ENCODE measurements at places on chromosomes 2 and 18.

DNA sequence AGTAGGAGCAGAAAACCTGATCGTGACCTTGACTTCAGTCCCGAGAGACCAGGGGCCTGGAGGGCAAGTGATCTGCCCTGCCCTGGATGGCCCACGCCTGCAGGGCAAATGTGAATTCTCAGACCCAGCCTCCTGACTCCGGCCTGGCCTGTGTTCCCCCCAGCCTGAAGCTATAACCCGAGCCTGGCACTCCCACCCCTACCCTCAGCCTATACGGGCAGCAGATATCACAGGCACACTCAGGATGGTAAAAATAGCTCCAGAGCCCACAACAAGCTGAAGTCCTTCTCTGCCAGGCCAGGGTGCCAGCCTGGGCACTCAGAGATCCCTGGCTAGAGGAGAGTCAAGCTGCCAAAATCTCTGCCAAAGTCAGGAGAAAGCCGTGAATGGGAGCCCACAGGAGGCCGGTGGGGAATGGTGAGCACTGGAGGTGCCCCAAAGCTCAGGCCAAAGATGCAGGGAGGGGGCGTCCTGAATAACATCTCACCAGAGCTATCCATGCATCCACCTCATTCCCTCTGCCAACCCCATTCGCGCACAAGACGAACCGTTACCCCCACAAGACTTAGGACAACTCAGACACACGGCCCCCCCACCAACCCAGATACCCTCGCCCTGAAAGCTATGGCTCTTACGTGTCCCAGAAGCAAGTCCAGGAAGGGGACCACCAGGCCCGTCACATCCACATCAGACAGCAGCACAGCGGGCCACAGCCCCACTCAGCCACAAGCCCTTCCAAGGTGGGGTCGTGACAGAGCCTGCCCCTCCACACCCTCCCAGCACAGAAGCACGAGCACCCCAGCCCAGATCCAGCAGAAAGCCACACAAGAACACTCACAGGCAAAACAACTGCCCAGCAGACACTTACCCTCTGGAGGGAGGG lies 144.9 kb downstream of the TNS1 start:
- DNase-seq, result no peak

DNA sequence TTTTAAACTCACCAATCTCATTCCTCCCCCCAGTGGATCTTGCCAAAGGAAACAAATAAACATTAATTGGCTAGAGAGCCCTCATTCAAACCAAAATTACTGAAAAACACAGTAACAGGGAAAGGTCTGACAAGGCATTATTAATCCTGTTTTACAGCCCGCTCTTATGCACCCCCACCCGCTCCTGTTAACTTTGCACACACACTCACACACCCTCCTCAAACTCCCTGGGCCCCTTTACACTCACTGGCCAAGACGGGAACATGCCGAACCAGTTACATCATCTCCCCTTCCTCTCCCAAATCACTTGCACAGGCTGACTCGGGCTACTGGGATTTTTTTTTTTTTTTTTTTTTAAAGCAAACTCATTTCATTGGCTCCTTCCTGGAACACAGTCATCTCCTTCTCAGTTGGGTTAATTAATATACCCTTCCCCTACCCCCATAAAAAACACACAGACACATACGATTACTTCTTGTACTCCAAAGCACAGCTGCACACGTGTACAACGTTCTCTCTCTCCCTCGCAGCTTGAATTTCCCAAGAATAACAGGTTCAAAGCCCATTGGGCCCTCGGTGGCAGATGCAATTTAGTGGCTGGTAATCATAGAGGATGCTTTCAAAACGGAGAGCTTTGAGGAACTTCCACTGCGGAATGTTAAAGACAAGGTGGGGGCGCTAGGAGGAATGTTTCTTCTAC lies 31.8 kb downstream of the KLF7 start:
- DNase-seq, result peak; percentile 4

DNA sequence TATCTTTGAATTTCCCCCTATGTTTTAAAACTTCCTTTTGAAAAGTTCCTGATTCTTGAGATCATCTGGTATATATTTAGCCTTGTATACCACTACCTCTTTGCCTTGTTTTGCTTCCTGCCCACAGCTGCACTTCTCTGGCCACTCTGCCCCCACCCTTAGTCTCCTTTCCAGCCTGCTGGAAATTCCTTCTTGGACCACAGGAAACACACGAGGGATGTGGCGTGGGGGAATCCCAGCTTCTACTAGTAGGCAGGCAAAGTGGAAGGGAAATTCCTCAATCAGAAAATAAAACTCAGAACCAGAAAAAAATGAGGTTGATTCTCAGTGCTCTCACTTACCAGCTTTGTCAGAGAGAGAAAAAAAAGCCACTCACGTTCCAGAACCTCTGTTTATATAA lies 13.4 kb downstream of the IL18RAP start:
- no peak for DNase-seq

DNA sequence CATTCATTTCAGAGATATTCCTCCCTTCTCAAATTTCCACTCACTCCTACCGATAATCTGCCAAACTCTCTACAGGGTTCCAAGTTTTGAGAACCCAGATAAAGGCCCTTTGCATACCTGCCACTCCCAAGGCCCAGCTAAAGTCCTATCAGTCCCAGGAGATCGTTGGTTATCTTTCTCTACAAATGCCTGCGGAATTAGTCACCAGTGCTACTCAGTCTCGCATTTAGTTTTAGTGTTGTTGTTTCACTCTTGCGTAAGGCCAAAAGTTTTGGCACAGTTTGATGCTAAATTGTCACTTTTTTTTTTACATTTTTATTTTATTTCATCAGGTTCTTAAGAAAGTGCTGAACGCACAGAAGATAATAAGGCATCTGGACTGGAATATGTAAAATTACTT lies 29.2 kb upstream of the SETBP1 start:
- no peak for DNase-seq

- DNase-seq, result no peak
Measured at GRCh38 chr2:26178746-26179436, 6.0 kb downstream of the GAREM2 start.

GRCh38 chr2:185372188-185372587 lies 366.4 kb upstream of the FSIP2 start:
- DNase-seq, result no peak

DNA sequence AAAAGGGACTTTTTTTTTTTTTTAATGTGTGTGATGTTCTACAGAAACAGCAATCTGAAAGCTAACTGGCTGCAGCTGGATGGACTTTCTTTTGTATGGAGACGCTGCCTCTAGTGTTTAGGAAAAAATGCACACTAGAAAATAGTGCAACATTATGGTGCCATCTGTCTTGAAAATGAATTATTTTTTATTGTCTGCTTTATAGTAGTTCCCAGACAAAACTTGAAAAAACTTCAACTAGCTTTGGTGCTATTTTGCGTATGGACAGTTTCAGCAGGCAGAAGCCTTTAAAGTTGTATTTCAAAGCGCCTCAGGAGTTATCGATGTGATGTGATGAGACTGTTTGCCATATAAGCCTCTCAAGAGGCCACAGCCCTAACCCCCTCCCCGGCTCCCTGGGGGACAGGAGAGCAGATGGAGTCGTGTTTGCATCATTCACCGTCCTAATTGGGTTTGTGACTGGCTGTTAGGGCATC lies 86.9 kb downstream of the LTBP1 start:
- DNase-seq, result peak; percentile 62

DNA sequence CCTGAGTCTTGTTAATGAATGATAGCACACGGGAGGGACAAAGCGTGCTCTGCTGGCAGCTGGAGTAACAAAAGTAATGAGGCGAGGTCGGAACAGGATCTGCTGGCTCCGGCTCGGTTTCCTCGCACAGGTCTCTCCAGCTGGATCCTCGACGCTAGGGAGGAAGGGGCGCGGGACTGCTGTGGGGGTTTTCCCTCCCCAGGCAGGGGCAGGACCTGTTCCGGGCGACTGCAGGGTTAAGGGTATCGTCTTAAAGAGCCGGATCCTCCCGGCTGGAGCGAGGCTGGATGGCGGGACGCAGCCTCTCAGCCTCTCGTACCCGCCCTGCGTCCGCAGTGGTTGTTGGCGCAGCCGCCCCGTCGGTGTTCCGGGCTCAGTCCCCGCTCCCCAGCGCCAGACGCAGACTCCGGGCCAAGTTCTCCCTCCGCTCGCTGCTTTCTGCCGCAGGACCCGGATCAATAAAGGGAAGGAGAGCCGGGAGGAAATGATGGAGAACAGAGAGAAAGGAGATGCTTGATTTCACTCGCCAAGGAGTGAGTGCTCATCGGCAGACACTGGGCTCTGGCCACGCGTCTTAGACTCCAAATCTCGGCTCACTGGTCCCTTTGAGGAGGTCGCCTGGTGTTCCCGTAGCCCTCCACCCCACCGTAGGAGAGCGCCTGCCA lies 1.1 kb upstream of the LIPG start:
- no peak for DNase-seq

- DNase-seq, result no peak
Measured at GRCh38 chr2:212237350-212238095, 301.1 kb downstream of the ERBB4 start.

GRCh38 chr2:210303498-210303897 lies 11.5 kb downstream of the MYL1 start:
- DNase-seq, result no peak

DNA sequence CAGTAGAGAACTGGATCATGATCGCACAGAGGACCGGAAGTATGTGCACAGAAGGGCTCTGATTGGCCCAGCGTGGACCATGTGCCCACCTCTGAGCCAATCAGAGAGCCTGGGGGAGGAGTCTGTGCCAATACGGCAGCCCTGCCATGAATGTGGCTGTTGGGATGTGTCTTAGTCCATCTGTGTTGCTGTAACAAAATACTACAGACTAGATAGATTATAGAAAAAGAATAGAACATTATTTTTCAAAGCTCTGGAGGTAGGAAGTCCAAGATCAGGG lies 132.0 kb downstream of the NDUFA10 start:
- no peak for DNase-seq

DNA sequence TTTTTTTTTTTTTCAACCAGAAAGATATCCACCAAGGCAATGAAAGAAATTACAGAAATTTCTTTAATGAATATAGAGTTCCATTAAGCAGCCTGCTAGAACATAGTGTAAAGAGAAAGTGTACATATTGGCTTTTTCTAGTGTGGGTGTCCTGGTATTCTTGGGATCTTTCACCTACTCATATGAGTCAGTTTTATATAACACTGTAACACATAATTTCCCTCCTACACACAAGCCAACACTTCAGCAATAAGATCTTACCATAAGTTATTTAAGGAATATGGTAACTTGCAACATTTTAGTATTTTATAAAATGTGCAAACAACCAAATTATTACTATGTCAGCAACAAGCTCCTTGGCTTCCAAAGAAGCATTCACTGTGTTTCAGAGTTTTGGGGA lies 59.9 kb downstream of the ZRANB3 start:
- no peak for DNase-seq

DNA sequence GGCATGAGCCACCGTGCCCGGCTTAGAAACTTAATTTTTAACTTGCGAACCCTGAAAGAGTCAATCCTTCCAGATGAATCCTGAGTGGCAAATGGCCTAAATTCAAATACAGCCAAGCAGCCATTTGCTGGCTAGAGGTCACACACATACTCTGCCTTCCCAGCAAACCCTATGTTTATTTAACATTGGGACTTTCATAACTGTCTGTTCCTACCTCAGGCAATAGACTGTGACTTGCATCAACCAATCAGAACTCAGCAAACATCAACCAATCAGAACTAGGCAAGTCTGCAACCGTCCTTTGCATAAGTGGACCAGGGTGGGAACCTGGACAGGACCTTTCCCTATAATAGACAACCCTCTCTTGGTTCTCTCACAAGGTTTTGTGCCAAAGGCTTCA lies 127.5 kb downstream of the DTNB start:
- no peak for DNase-seq

DNA sequence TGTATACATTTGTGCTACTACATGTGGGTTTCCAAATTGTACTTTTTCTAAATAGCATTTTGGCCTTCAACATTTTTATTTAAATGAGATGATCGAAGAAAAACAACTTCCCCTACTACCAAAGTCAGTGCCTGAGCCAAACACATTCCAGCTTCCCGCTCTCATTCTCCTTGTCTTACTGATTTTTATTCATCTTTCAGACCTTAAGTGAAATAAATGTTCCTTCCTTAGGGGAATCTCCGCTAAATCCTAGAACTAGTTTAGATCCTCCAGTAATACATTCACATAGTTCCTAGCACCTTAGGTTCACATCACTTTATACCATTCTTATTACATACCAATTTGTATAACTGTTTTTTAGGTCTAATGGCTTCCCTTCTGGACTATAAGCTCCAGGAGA lies 122.3 kb upstream of the COL3A1 start:
- DNase-seq, result no peak

DNA sequence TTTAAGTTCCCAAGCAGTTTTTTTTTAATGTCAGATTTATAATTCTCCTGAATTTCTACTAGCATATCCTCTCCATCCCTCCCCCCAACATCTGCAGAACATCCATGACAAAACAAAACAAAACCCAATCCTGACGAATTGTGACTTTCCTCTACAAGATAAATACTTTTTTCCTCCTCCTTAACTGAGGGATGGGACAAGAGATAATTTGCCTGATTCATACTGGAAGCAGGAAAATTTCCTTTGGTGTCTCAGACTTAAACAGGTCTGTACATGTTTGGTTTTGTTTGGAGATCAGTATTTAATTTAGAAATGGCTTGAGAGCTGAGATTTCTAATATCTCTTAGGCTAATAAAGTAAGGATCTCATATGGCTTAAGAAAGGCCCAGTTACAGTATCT lies 2.2 kb downstream of the CAVIN2 start:
- DNase-seq, result no peak

DNA sequence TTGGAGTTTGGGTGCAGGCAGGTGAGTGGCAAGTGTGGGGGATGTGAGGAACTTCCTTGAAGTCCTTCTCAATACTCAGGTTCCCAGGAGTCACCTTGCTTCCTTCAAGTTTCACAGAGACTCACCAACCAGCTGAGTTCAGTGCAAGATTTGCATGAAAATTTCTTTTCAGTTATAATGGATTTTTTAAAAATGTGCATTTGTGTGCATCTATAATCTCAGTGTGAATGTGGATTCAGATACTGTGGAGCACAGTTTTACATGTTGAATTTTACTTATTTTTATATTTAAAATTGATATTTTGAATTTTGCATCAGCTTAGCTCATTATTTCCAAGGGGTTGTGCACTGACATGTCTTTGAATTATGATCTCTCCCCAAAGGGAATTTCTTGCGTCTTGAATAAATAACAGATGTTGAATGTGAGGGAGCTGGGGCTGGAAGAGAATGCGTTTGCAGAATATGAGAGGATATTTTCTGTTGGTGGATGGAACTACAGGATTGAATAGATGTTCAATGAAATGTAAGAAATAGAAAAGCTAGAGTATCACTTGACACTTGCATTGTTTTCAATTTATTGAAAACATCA lies 184.3 kb downstream of the RPRM start:
- no peak for DNase-seq

- DNase-seq, result no peak
Measured at GRCh38 chr2:119174216-119174992, 15.9 kb upstream of the C1QL2 start.

GRCh38 chr18:27685807-27686412 lies 491.0 kb downstream of the CDH2 start:
- DNase-seq, result no peak

GRCh38 chr2:120455390-120455789 lies 109.5 kb downstream of the INHBB start:
- DNase-seq, result no peak

DNA sequence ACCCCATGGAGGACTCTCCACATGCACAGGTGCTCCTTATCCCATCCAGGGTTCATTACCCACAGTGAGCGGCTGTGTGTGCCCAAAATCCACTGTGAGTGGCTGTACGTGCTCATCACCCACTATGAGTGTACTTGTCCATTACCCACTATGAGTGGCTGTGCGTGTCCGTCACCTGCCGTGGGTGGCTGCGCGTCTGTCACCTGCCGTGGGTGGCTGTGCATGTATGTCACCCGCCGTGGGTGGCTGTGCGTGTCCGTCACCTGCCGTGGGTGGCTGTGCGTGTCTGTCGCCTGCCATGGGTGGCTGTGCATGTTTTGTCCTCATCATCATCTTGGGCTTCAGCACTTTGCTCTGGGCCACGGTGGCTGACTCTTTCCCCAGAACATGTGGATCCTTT lies 78.6 kb upstream of the FN1 start:
- no peak for DNase-seq

Measured in NCI-H187 treated with DMSO at 0.1 percent for 48 hours (cell line).